Stimulated activated memory B cell treated with anti-CD40 and anti-IgM and Interleukin-4, amounts not matched to agents 10 μg/mL and 1 μg/mL and 100 μg/mL, for 72 hours (primary cell): ENCODE measurements at places on chromosomes 1 and 21.

DNA sequence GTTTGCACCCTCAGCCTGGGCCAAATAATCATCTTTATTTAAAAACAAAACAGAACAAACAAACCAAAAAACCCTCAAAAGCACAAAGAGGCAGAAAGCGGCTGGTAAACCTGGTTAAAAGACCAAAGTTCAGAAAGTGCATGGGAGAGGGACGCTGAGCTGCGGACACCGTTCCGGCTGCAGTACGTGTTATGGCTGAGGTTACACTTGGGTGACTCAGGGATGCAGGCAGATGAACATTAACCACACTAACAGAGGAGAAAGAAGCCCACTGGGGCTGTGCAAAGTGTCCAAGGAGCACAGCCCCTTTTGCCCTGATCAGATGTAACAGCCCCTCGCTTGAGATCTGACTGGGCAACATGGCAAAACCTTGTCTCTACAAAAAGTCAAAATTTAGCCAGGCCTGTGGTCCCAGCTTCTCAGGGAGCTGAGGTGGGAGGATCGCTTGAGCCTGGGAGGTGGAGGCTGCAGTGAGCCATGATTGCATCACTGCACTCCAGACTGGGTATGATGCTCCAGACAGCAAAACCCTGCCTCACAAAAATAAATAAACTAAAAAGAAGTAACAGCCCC is 28.3 kb downstream of the GPR157 start:
- no peak for ATAC-seq

DNA sequence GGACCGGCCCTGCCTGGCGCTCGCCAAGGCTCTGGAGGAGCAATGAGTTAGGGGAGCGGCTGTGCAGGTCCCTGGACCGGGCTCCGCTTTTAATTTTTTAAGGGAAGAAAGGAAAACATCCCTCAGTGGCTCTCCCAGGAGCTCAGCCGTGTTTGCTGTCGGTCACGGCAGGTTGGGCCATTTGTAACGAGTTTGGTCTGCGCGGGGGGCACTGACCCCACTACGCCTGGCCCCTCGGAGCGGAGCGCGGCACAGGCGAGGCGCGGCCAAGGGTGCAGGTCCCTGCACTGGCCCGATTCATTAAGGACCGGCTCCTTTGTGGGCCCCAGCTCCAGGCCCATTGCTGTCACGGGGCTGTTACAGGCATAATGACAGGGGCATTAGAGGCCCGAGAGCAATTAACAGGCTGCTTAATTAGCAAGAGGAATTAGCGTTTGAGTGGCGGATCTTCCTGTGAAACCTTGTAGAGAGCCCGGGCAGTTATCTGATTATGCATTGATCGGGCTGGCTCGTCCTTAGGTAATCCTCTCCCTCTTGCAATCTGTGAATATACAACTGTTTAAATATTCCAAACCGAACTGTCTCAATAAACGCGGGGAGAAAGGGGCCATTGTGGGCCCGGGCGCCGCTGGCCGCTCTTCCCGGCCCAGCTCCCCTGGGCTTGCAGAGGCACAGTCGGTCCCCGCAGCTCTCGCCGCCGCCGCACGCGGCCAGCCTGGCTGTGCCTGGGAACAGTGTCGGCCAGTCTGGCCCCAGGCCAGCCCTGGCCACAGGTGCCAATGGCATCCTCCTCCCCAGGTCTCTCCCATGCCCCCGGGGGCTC is 56.8 kb downstream of the PRDM16 start:
- ATAC-seq: no peak

DNA sequence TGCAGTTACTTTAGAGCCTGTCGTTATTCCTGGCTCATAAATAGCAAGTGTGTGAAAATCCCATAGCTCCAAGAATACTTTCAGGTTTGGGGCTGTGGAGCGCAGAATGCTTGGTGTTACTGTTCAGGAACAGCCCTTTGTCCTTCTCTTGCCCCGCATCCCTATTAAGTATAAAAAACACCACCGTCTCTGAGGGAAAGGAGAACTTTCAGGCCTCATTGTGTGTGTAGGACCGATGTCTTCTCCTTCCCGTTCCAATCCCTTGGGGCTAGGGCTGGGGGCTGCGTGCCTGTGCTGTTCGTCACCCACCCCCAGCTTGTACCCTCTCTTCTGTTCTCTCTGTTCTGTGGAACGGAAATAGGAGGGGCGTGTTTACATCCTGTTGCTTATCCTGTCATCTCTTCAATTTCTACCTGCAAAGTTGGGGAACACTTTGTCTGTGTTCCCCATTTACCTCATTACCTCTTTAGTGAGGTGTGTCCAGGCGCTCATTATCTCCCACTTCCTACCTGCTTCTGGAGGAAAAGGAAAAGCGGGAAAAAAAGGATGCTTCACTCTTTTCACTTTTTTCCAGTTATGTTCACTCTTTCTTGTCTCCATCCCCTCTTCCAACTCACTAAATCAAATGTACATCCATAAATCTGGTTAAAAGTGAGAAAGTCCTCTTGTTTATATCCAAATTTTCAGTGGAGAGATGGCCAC is 788 bp upstream of the TXNIP start:
- ATAC-seq: peak; percentile 88

GRCh38 chr1:219188331-219188803 is 14.7 kb downstream of the LYPLAL1 start:
- peak; percentile 77 for ATAC-seq

GRCh38 chr1:86621286-86621685 is 74.4 kb downstream of the CLCA4 start:
- ATAC-seq: no peak

- ATAC-seq: no peak
Measured at GRCh38 chr1:244904119-244904518, 39.8 kb upstream of the HNRNPU start.

DNA sequence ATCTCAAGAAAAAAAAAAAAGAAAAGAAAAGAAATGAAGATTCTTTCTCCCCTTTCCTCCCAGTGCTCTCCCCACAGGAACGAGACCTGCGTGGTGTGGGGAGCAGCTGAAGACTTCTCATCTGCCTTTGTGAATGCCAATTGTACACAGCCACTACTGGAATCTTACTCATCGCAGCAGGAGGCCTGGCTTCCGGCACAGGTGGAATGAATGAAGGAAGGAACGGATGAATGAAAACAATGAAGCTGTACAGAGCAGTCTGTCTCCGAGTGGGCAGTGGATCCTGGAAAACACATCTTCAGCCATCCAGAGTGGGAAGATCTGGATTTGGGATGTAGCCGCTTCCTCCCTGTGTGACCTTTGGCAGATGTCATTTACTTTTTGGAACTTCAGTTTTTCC is 64.9 kb downstream of the RUNX3 start:
- no peak for ATAC-seq

DNA sequence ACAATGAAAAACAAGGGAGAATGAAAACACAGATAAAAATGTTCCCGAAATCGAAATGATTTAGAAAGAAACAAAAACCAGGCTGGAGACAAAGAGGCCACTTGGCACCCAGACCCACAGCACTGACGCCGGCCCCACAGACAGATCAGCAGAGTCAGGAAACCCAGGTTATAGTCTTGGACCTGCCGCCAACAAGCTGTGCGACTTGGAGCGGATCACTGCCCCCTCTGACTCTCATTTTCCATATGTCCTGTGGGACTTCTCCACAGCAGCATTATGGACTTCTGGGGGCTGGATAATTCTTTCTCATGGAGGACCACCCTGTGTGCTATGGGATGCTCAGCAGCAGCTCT is 72.4 kb downstream of the MATN1 start:
- no peak for ATAC-seq

- no peak for ATAC-seq
Measured at GRCh38 chr1:6483761-6484117, 7.7 kb downstream of the PLEKHG5 start.

DNA sequence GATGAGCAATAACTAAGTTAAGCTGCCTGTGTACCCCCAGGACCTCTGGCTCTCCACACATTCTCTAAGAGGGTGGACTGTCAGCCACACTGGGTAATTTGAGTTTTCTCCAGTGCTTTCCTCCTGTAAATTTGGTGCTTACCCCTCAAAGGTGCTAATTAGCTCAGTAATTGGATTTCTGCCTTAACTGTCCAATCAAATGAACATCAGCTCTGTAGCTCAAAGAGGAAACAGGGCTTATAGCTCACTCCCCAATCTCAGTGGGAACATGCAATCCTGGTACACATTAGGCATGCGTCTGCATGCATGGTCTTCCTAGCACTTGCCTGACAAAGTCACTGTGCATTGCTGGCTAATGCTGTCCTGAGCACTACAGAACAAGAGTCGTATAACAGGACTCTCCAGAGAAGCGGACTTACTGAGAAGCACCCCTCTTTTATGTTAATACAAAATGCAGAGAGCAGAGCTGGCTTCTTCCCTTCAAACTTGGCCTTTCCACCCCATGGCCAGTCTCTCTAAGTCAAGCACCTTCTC is 110.1 kb downstream of the NTPCR start:
- no peak for ATAC-seq

- ATAC-seq: no peak
Measured at GRCh38 chr21:31330144-31330483, 13.9 kb downstream of the TIAM1 start.

- no peak for ATAC-seq
Measured at GRCh38 chr1:87330885-87331364, 2.2 kb downstream of the LMO4 start.

DNA sequence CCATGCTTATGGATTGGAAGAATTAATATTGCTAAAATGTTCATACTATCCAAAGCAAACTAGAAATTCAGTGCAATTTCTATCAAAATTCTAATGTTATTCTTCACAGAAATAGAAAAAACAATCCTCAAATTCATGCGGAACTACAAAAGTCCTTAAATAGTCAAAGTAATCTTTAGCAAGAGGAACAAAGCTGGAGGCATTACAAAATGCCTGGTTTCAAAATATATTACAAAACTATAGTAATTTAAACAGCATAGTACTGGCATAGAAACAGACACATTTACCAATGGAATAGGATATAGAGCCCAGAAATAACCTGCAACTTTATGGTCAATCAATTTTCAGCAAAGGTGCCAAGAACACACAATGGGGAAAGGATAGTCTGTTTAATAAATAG is 3.8 kb downstream of the CTSS start:
- ATAC-seq: no peak

GRCh38 chr21:41604583-41605041 is 96.7 kb upstream of the TMPRSS2 start:
- no peak for ATAC-seq

DNA sequence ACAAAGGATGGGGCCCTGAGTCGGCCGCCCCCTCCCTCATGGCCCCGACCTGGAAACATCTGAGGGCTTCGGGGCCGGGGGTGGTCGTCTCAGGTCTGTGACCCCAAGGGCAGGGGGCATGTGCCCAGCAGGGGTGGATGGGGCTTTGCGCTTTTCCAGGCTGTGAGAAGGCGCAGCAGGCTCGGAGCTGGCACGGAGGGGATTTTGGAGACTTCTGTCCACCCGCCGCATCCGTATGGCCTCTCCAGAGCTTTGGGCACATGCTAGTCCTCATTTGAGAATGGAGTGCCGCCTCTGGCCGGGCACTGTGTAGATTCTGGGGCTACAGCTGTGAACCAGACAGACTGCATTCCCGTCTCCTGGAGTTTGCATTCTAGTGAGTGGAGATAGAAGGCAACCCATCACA is 66.1 kb upstream of the WNT4 start:
- ATAC-seq: no peak

GRCh38 chr21:31198575-31198974 is 145.5 kb downstream of the TIAM1 start:
- no peak for ATAC-seq

DNA sequence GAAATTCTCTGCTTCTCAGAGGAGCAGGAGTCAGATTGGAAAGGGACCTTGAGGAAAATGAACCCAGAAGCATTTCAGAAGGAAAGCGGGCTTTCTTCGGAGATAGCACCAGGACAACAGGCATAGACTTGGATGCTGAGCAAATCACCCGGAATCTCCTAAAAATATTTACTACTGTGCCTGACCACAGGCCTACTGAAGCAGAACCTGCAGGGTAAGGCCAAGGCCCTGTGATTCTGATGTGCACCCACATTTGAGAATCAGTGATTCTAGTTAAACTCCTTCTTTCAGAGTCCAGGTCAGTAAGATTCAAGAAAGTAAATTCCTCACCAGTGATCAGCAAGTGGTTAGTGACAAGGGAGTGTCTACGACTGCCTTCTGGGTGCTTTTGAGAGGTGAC is 307.3 kb upstream of the DUSP10 start:
- ATAC-seq: no peak

- no peak for ATAC-seq
Measured at GRCh38 chr1:100404821-100405220, 52.5 kb downstream of the CDC14A start.

DNA sequence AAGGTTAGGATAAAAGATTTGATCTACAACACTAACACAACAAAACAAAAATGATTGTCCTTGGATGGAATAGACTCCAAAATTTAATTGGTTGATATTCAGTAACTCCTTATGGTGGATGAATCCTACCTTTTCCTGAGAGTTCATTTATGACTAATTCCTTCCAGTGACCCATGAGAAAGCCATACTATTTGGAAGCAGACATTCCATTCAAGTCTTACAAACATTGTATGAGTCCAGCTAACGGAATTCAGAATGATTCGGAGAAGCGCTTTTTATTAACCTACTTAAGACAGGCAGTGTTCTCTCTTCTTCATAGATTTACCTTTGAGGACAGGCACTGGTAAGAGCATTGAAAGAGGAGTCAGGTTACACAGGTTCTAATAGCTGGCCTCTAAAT is 155.6 kb upstream of the ZNF648 start:
- no peak for ATAC-seq

DNA sequence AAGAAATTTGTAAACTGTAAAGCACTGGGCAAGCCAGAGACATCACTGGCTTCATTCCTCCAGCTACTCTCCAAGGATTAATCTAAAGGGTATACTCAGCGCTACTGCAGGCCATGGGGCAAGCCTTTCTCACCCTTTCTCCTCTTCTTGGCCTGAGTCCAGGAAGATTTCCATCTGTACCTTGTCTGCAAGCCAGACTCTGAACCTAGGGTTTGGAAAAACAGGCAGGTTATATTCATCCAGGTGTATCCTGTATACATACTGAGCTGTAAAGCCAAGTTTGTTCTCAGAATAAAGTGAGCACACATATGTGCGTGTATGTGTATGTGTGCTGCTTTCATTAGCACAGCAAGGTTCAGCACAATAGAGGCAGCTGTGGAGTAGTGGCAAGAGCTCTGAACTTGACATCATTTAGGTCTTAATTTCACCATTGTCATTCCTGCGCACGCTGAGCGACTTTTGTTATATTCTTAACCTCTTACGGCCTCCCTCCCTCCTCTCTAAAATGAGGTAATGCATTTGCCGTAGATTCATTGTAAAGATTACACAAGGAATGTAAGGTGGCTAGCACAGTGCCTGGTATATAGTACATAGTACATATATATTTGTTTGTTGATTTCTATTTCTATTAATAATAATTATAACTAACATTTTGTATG is 128.1 kb upstream of the JUN start:
- ATAC-seq: no peak

DNA sequence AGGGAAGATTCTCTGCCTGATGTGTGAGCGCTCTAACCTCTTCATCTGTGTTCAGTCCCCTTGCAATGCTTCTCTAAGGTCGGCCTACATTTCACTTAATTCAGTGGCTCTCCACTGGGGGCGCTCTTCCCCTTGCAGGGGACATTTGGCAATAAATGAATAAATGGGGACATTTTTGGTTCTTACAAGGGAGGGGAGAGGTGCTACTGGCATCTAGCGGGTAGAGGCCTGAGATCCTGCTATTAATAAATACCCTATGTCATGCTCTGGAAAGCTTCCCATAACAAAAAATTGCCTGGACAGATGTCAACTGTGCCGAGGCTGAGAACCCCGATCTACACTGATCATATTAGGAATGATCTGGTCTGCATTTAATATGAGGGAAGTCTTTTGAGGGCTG is 25.9 kb upstream of the DNAJC11 start:
- ATAC-seq: peak; percentile 57

GRCh38 chr1:192581131-192581927 is 5.8 kb downstream of the RGS1 start:
- no peak for ATAC-seq
